ENCODE measurements at places on chromosomes 12 and 14.

DNA sequence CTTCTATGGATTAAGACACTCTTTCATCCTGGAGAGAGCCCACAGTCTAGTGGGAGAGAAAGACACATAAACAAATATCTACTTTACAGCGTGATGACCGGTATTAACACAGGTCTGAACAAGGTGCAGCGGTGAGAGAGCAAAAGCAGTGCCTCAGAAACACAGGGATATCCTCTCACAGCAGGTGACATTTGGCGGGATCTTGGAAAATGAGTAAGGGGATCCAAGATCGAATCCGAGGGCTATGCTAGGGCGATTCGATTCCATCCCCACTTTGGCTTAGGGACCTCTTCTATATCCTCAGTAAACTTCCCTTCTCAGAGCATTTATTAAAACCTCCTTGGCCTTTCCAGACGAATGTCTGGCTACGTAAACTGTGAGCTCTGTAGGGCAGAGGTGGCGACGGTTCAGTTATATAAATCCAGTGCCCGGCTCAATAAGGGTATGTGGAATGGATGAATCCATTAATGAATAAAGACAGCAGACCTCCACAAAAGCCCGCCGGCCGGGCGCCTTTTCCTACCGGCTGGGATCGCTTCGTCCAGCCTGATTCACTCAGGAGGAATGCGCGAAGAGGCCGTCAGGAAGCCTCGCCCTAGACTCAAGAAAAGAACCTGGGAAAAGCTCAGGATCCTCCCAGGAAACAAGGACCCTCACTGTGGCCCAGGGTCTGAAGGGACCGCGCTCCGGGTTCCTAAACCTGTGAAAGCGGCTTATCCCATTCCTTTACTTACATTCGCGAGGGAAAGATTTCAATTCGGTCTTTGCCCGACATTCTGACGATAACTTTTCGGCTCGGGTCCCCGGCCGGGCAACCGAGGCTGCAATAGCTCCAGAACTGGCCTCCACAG is 455 bp downstream of the ATP6V1D start:
- no peak for DNase-seq

DNA sequence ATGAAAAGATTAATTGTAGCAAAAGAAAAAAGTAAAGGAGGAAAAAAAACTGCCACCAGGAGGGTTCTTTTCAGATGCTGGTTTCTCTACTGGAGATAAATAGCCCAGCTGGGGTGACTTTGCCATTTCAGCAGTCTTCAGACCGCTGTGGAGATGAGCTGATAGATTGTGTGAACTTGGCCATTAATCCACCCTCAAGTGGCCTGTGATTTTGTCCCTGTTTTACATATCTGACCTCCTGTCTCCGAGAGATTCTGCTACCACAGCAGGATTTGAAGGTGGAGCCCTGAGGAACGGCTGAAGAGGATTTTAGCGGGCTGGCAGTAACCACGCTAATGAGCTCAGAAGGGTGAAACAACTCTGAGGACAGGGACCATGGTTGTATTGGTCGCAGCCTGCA is 72.7 kb downstream of the WSCD2 start:
- DNase-seq = no peak

GRCh38 chr14:91341751-91342154 is 75.9 kb downstream of the CCDC88C start:
- no peak for DNase-seq

DNA sequence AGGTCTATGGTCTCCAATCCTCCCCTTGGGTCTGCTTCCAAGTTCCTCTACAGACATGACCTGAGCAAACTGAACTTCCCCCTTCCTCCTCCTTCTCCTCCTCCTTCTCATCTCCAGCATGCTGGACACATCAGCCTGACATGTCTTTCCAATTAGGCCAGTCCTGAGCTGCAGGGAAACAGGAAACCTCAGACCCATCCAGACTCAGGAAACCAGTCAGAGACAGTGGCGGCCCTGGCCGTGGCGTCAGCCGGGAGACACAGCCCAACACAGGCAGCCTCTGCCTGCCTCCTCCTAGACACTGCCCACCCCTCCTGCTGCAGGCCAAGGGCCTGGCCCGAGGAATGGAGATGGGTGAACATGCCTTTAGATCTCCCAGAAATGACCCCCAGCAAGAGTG is 468.8 kb downstream of the BCL11B start:
- no peak for DNase-seq

DNA sequence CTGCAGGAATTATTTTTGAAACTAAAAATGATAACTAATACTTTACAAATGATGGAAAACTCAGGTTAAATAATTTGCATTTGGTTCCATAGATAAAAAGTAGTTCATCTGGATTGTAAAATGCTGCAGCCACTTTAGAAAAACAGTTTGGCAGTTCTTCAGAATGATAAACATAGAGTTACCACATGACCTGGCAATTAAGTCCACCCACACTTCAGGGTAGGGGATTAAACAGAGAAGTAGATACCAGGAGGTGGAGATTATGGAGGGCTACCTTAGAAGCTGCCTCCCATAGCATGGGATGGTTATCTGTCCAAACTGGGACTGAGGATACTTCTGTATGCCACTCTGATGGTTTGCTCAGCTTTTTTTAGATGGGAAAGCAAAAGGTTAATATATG is 22.2 kb downstream of the ARF6 start:
- DNase-seq = no peak

- DNase-seq = no peak
Measured at GRCh38 chr12:108802101-108802961, 55.1 kb downstream of the SSH1 start.

GRCh38 chr14:75252254-75252837 is 26.3 kb upstream of the FOS start:
- no peak for DNase-seq

DNA sequence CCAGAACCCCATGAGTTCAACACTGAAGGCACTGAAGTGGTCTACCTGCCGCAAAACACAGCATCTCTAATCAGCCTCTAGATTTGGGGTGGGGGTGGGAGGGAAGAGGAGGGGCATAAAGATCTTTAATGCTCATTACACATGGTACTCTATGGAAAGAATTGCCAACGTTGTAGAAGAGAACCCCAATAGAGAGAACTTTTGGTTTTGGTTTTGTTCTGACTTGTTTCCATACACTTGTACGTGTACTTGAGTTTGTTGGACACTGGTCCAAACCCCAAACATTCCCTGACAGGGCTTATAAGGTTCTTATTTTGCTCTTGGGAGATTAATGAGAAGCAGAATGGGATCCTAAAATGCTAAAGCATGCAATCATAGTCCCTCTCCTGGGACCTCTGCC is 31.0 kb downstream of the GNPTAB start:
- DNase-seq = no peak

DNA sequence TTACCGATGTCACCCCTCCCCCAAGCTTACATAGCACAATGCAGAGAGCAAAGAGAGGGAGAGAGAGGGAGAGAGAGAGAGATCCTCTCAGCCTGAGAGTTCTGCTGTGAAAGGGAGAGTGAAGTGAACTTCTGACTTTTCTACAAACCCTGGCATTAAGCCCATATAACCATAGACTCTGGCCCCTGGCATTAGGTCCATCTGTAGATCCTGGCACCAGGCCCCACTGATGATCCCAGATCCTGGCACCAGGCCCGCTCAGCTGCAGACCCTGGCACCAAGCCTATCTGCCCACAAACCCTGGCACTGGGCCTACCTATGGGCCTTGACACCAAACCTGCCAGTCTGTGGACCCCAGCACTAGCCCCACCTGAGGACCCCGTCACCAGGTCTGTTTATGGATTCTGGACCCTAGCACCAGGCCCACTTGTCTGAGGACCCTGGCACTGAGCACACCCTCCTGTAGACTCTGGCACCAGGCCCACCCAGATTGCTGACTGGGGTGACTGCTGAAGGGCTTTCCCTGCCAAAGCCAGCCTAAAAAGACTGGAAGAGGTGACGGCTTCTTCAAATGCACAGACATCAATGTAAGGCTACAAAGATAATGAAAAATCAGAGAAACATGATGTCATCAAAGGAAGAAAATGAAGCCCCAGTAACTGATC is 14.5 kb upstream of the KRT83 start:
- DNase-seq = no peak

- no peak for DNase-seq
Measured at GRCh38 chr14:31090883-31091764, 64.9 kb upstream of the STRN3 start.

DNA sequence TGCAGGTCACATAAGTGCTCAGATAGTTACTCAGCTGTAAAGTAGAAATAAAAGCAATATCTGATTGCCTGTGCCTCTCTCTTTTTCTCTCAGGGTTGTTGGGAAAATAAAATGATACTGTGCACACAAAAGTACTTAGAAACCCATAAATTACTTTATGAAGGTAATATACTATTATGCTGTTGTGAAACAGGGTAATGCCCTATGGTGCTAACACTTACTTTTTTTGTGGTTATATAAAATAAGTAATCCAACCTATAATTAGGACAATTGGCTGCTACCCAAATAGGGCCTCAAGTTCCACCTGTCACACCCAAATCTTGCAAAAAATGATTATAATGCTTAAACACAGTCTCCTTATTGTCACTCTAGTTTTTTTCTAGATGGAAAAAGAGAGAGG is 50.6 kb downstream of the DAAM1 start:
- no peak for DNase-seq

GRCh38 chr12:537772-538171 is 78.0 kb downstream of the B4GALNT3 start:
- DNase-seq = no peak

DNA sequence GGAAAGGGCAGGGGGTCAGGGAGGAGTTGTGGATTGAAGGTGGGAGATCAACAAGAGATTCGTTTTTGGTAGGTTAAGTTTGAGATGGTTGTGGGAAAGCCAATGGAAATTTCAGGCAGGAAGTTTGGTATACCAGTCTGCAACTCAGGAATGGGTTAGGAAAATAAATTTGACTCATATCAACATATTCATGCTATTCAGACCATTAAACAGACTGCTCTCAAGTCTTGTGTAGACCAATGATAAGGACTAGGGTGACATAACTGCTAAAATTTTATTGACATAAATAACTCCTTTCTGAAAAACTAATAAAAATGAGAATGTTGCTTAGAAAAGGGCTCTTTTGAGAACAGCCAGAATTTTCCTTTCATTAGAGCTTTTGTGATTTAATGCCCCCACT is 60.0 kb downstream of the PLEKHA5 start:
- DNase-seq = no peak

DNA sequence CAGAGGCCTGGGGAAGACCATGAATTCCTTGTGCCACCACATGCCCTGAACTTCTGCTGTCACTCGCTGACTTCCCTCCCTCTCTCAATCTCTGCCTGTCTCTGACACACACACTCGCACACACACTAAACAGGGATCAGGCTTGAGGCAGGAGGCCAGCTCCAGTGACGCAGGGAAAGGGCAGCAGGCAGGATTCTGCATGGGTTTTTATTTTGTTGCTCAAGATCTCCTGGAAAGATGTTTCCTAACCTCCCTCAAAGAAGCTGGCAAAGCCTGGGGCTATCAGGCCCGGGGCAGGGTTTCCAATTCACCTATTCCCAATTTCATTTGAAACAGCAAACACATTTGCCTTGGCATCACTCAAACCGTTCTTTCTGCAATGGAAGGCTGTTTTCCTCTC is 27.7 kb upstream of the PEX5 start:
- no peak for DNase-seq

GRCh38 chr12:120870415-120870814 is 33.7 kb downstream of the SPPL3 start:
- DNase-seq = no peak

- DNase-seq = no peak
Measured at GRCh38 chr12:66662179-66662578, 16.7 kb downstream of the GRIP1 start.

DNA sequence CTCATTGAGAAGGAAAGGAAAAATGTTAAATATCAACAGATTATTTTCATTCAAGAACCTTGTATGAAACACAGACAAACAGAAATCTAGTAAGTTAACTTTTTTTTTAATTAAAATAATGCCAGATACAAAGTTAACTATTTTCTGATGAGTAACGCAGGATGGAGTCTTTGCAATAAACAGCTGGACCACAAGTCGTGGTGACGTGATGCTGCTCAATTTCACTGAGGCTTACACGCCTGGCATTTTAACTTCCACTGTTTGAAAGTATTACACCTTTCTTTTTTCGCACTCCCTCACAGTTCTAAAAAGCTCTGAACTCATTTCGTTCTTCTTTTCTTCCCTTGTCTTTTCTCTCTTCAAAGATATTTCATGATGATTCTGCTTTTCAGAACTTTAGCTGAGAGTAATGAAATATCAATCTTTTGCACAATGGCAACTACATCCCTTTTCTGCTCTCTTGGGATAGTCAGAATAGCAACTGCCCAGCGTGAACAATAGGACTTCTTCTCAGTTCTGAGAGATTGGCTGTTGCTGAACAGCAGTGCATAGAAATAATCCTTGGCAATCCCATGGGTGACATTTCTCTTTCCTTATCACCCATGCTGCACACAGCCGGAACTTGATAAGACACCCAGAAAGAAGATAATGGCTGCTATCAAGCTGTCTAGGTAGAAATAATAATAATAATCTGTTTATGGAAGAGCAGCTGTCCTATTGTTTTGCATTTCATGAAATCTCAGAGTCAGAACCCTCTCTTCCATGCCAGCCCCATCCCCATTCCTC is 160.5 kb downstream of the BTG1 start:
- DNase-seq = no peak

GRCh38 chr12:56220611-56221231 is 1.0 kb downstream of the RNF41 start:
- no peak for DNase-seq

GRCh38 chr12:42696406-42697149 is 107.0 kb upstream of the PRICKLE1 start:
- DNase-seq = no peak

DNA sequence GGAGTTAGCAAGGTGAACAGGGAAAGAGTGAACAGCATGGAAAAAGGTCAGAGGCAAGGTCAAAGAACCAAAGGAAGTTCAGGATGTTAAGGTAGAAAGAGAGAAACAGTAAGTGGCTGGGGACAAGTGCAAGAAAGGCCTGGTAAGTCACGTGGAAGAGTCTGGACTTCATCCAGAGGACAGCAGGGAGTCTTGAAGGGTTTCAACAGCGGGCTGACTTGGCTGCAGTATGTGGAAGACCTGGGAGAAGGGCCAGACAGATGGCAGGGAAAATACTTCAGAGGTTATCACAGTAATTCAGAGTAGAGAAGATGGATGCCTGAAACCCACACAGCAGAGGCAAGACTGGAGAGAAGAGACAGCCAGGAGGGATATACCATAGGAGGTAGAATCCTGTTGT is 34.0 kb downstream of the CIT start:
- DNase-seq = no peak
